ENCODE measurements at places on chromosomes 11 and 22. TPM values are rescaled to one million over a fixed set of nuclear protein-coding genes. Genes with fewer than 3 reads are reported as not detected.

MYEOV gene
- total RNA-seq: not detected

FGF19 gene
- not detected for total RNA-seq

CAPN1 gene
- total RNA-seq: 48.5 TPM

EIF3D gene
- 205 TPM for total RNA-seq

SLC25A18 gene
- 4.1 TPM for total RNA-seq

LMO2 gene
- total RNA-seq: 17.1 TPM

KLHDC7B gene
- not detected for total RNA-seq

LRRC56 gene
- 1.2 TPM for total RNA-seq

PNPLA5 gene
- under 0.01 TPM for total RNA-seq

LRP5 gene
- total RNA-seq: 10.2 TPM

ATG16L2 gene
- 2.9 TPM for total RNA-seq

ZBTB16 gene
- total RNA-seq: 3.7 TPM

PARVG gene
- total RNA-seq: 0.41 TPM

OR8D4 gene
- not detected for total RNA-seq

RAG1 gene
- 0.41 TPM for total RNA-seq

WNT11 gene
- 5.7 TPM for total RNA-seq

KRTAP5-8 gene
- not detected for total RNA-seq

CHCHD10 gene
- 5.3 TPM for total RNA-seq

FAM118A gene
- 14.3 TPM for total RNA-seq

GRAP2 gene
- 5.3 TPM for total RNA-seq

OR52H1 gene
- 0.41 TPM for total RNA-seq

ZNF280B gene
- total RNA-seq: 4.1 TPM

TIGD3 gene
- 5.3 TPM for total RNA-seq

MMP27 gene
- total RNA-seq: not detected

FCHSD2 gene
- total RNA-seq: 57.9 TPM

IL18 gene
- 0.82 TPM for total RNA-seq

CCS gene
- total RNA-seq: 19.2 TPM

PRRG4 gene
- under 0.01 TPM for total RNA-seq

All from frontal cortex (tissue), 4 donors.